Adrenal gland (tissue), 19 donors: ENCODE measurements at places on chromosomes 2 and 18. TPM values are rescaled to one million over a fixed set of nuclear protein-coding genes. Genes with fewer than 3 reads are reported as not detected.

DNA sequence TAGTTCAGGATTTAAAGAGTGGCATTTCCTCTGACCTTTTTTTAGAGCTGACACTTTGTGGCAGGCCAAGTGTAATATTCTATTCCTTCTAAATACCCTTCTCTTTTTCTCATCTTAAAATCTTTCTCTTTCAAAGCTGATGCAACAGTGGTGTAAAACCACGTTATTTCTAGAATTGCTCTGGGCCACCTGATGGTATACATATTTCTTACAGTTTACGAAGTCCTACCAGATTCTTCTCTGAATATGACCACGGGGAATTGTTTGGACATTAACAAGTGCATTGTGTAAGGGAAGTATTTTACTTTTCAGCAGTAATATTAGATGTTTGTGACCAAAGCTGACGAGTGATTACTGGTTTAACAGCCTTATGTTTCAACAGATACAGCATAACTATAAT is 109.9 kb downstream of the PTPRM start:
- no peaks in the 10 kb centered on the region for H3K36me3 ChIP-seq
- DNase-seq: no peak
- no peak overlapping the region for H3K27ac ChIP-seq
- no peaks in the 10 kb centered on the region for H3K4me1 ChIP-seq
- H3K27me3 ChIP-seq: no peaks in the 10 kb centered on the region
- no peak overlapping the region for H3K4me3 ChIP-seq

GRCh38 chr2:150404147-150404546 is 83.3 kb downstream of the RND3 start:
- no peak overlapping the region for H3K27ac ChIP-seq
- no peaks in the 10 kb centered on the region for H3K27me3 ChIP-seq
- H3K4me1 ChIP-seq: no peaks in the 10 kb centered on the region

- H3K27ac ChIP-seq: no peak overlapping the region
- H3K36me3 ChIP-seq: no peaks in the 10 kb centered on the region
- no peak for DNase-seq
- no peak overlapping the region for H3K4me3 ChIP-seq
Observed at GRCh38 chr18:53795061-53795460, 429.4 kb downstream of the MBD2 start.

DNA sequence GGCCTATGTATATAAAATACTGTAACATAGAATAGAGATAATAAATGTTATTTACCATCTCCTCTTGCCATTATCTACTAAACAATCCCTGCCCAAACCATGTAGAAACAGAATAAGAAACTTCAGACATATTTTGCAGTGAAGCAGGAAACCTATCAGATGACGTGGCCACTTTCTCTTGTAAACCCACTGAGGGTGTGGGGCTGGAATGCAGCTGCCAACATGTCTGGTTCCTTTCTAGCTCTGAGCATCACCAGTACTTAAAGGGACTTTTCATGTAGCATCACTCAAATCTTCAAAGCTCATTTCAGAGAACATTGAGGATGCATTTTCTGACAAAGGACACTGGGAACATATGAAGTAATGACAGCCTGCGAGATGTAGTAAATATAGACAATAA is 251.8 kb downstream of the LPIN1 start:
- no peaks in the 10 kb centered on the region for H3K4me1 ChIP-seq
- no peaks in the 10 kb centered on the region for H3K27me3 ChIP-seq
- no peak overlapping the region for H3K27ac ChIP-seq
- H3K4me3 ChIP-seq: no peak overlapping the region
- DNase-seq: no peak
- no peaks in the 10 kb centered on the region for H3K36me3 ChIP-seq

DNA sequence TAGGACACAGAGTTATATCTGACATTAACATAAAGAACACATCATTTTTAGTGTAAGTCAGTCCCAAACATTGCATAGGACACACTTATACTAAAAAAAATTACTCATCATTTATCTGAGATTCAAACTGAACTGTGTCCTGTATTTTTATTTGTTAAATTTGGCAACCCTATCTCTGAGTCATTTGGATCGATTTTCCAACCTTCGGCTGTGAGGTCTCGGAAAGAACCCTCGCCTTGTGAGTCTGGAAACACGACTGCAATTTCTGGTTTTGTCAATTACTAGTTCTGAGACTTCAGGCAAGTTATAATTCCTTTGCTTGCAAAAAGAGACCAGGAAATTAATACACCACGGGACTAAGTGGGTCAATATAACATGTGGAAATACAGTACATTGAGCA is 14.0 kb downstream of the ATP8B1 start:
- H3K27ac ChIP-seq: peak overlapping the region; percentile 91
- no peak overlapping the region for H3K4me3 ChIP-seq
- H3K4me1 ChIP-seq: peaks cover 36% of the 10 kb centered on the region
- no peaks in the 10 kb centered on the region for H3K27me3 ChIP-seq

- H3K27me3 ChIP-seq: peaks cover 11% of the 10 kb centered on the region
- no peak for DNase-seq
- no peaks in the 10 kb centered on the region for H3K36me3 ChIP-seq
- H3K4me1 ChIP-seq: peaks cover 9% of the 10 kb centered on the region
Observed at GRCh38 chr2:181656450-181657291, at the start of gene CERKL. Gene CERKL, minus strand, starts transcription at chr2:181657105. Its CDS starts 99 bp downstream, at chr2:181657006.

GRCh38 chr2:209938906-209939305 is 63.5 kb upstream of the RPE start:
- no peak overlapping the region for H3K27ac ChIP-seq
- no peaks in the 10 kb centered on the region for H3K27me3 ChIP-seq
- no peak overlapping the region for H3K4me3 ChIP-seq
- H3K36me3 ChIP-seq: no peaks in the 10 kb centered on the region

GRCh38 chr2:46775722-46776121 is 139.9 kb downstream of the MCFD2 start:
- H3K27ac ChIP-seq: no peak overlapping the region
- H3K36me3 ChIP-seq: no peaks in the 10 kb centered on the region
- H3K4me1 ChIP-seq: no peaks in the 10 kb centered on the region
- no peak for DNase-seq

IL36RN gene
- total RNA-seq: not detected

RGPD4 gene
- not detected for total RNA-seq

PTPN2 gene
- 35.4 TPM for total RNA-seq

SLC14A1 gene
- total RNA-seq: 3.7 TPM

SKOR2 gene
- total RNA-seq: not detected
